ENCODE measurements at places on chromosomes 6 and 20.

DNA sequence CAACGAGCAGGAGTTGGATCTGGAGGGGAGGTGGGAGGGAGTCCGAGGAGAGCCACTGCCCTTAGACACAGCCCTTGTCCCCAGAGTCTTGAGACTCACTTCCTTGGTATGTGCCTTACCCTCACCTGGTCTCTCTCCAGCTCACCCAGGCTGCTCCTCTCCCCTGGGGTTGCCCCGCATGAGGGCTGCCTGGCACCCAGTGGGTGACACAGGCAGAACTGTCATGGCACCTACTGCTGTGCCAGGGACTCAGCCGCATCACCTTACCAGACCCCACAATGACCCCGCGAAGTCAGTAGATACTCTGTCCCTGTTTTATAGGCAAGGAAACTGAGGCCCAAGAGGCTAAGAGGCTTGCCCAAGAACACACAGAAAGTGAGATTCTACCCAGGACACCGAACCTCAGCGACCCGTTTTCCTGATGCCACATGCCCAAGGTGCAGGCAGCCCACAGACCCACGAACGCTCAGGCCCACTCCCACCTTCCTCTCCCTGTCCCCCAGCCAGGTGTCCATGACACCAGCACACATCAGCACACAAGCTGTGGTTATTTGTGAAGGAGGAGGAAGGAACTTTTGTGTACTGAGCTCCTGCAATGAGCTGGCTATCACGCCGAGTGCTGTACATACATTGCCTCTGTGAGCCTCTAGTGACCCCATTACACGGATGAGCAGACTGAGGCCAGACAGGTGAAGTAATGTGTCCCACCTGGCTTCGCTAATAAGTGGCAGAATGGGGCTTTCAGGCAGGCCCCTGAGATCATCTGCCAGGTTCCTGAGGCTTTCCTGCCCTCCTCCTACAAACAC is 168.1 kb downstream of the GRM4 start:
- no peak for DNase-seq

- DNase-seq, result no peak
Measured at GRCh38 chr6:130794738-130795137, 32.5 kb upstream of the SMLR1 start.

GRCh38 chr6:37630281-37630799 is 67.3 kb downstream of the MDGA1 start:
- DNase-seq, result no peak

GRCh38 chr6:142367501-142368018 is 65.8 kb downstream of the ADGRG6 start:
- DNase-seq, result no peak

DNA sequence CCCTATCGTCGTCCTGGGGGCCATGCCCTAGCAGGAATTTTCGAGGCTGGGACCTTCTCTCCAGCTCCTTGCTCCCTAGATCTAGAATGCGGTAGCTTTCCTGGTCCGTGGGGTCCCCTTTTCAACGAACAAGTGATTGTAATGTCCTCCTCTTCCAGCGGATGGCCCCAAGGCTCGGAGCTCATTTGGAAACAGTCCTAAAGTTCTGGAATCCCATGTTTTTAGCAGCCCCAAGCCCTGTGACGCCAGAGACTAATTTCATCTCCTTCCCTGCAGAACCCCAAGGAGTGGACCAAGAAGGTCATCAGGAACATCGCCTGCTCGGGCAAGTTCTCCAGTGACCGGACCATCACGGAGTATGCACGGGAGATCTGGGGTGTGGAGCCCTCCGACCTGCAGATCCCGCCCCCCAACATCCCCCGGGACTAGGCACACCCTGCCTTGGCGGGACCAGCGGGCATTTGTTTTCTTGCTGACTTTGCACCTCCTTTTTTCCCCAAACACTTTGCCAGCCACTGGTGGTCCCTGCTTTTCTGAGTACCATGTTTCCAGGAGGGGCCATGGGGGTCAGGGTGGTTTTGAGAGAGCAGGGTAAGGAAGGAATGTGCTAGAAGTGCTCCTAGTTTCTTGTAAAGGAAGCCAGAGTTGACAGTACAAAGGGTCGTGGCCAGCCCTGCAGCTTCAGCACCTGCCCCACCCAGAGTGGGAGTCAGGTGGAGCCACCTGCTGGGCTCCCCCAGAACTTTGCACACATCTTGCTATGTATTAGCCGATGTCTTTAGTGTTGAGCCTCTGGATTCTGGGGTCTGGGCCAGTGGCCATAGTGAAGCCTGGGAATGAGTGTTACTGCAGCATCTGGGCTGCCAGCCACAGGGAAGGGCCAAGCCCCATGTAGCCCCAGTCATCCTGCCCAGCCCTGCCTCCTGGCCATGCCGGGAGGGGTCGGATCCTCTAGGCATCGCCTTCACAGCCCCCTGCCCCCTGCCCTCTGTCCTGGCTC is 48.5 kb downstream of the PYGB start:
- DNase-seq, result no peak

DNA sequence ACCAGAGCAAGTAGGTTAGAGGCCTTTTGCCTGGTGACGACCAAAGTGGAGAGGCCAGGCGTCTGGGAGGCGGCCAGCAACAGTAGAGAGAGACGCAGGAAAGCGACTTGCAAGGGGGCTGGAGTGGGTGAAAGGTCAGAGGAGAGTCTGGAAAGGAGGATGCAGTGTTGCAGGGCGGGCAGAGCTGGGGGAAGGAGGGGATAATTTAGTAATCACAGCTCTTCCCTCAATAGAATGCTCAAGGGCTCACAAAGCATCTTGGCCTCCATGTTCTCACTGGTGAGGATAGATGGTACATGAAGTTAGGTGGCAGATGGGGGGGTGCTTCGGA is 25.2 kb downstream of the TCF15 start:
- no peak for DNase-seq

- no peak for DNase-seq
Measured at GRCh38 chr6:18323935-18324705, 59.8 kb upstream of the DEK start.

DNA sequence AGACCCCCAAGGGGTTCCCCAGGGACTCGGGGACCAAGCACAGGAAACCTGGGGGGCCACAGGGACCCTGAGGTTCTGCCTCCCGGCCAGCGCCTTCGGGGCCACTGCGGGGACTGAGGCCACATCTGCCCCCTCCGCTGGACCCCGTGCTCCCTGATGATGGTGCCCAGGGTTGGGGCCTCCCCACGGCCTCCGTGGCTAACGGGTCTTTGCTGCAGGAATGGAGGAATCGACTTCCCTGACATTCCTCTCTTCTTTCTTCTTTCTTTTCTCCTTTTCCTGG is 330.2 kb downstream of the TAF4 start:
- DNase-seq, result no peak

DNA sequence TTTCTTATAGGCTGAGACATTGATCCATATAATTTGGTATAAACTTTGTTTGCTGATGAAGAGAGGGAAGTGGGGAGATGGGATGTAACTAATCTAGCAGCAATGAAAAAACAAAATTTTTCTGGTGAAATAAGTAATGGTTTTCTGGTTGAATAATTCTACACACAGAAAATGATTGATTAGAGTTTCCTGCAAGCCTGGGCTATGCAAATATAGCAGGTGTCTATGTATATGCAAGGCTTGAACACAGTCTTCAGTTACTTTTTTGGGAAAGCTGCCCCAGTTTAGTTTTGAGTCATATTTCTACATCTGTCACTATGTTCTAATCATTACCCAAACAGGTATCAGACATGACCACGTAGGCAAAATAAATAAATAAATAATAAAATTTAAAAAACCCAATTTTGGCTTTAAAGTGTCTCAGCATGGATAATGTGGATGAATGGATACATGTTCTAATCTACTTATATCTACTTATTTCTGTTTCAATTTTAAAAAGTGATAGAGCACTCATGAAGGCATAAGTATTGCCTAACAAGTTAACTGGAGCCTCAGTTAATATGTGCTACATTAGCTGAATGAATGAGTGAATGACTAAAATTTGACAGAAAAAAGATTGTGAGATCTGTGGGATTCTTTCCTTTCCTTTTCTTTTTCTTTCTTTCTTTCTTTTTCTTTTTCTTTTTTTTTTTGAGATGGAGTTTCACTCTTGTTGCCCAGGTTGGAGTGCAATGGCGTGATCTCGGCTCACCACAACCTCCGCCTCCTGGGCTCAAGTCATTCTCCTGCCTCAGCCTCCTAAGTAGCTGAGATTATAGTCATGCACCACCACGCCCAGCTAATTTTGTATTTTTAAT is 37.2 kb upstream of the TFB1M start:
- no peak for DNase-seq

DNA sequence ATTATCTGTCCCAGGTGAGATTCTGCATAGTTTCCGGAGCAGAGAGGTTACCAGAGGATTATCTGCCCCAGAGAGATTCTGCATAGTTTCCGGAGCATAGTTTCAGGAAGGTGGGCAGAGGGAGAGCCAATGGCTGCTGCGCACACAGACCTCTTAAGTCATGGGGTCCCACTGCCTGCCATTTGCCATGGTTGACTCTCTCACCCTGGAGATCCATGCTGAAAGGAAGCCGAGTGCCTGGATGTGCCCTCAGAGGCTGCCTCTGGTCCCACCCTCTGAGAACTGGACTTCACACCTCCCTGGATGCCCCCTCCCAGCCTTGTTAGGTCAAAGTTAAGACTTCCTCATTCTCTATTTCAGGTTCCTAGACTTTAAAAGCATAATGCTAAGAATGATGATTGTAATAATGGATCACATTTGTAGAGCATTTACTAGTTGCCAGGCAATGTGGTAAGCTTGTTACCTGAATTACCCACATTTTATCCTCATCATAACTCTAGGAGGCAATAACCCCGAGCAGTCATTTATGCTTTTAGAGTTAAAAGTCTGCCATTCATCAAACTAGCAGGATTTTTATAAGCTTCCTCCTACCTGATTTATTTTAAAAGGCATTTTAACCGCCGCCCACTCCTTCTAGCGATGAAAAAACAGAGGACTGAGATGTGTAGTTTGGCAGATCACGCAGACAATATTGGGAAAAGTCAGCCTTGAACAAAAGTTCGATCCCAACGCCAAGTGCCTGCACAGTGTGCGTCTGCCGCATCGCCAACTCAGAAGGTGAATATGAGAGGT is 11.9 kb downstream of the SERPINB9 start:
- DNase-seq, result peak; percentile 16

GRCh38 chr6:54467384-54467783 is 159.1 kb downstream of the TINAG start:
- no peak for DNase-seq

GRCh38 chr6:32969685-32970412 is 1.5 kb downstream of the BRD2 start:
- peak; percentile 63 for DNase-seq

GRCh38 chr20:828987-829386 is 4.5 kb upstream of the FAM110A start:
- DNase-seq, result no peak

- DNase-seq, result no peak
Measured at GRCh38 chr6:113347436-113347835, 509.7 kb upstream of the MARCKS start.

DNA sequence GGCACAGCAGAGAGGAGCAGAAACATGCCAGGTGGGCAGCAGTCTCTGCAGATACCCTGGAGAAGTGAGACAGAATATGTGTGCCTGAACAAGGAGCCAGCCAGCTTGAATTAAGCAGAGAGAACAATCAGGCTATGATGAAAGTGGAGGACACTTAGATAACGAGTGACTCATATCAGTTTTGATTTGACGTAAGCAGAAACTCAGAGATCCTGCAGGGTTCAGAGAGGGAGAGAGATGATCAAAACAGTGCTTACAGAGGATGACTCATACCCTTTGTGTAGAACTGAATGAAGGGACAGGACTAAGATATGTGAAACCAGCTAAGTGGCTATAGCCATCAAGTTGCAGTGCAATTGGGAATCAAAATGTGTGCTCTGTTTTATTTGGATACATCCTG is 300.7 kb downstream of the TENT5A start:
- DNase-seq, result no peak

GRCh38 chr6:87590990-87591389 is 1.1 kb downstream of the ORC3 start:
- DNase-seq, result no peak

GRCh38 chr6:116471531-116471930 is 10.4 kb downstream of the CALHM6 start:
- DNase-seq, result no peak

DNA sequence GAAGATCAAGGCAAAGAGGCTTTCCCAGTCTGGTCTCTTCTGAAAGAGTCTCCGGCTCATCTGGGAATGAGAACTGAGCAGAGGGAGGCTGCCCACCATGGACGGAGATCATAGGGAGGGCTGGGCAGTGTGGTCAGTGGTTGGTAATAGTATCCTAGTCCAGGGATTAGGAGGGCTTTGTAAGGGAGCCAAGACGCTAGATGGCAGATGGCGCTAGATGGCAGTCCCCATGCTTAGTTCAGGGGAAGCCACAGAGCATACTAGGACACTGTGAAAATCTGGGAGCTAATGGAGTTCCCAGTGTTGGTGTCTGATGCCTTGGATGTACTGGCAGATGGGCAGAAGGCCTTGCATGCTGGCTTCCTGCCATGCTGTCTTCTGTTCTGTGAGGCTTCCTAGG is 21.7 kb upstream of the DAAM2 start:
- DNase-seq, result peak; percentile 35

- DNase-seq, result no peak
Measured at GRCh38 chr6:53347250-53347920, 1.4 kb downstream of the ELOVL5 start.

DNA sequence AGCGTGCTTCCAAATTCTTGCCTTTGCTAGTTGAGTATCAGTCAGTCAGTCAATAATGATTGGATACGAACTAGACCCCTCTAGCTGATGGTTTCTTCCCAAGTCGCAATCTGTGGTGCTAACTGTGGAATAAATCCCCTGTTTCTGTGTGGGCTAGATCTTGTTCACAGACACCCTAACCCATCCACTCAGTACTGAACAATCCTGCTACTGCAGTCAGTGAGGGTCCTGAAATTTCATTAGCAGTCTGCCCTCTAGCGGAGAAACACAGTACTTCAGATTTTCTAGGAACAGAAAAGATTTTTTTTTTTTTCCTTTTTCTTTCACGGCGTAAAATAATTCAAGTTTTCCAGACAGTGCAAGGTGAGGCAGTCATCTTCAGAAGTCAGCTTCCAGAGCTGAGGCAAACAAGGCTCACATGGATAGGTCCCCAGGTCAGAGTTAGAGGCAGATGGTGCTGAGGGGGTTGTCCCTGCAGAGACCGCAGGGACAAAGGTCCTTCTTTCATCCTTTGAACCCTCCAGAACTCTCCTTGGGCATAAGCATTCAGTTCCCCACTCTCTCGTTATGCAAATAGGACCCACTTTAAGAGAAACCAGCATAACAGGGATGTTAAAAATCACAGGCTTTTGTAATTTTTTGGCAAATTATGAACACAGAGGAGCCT is 119.6 kb downstream of the SCML4 start:
- DNase-seq, result no peak

- DNase-seq, result no peak
Measured at GRCh38 chr6:156585859-156586258, 191.3 kb upstream of the ARID1B start.

GRCh38 chr6:8478418-8478817 is 43.1 kb upstream of the SLC35B3 start:
- no peak for DNase-seq
